Stimulated activated CD4-positive, alpha-beta T cell treated with anti-CD3 and anti-CD28 coated beads, Interleukin-15, amount 100 ng/mL, for 24 hours (primary cell): ENCODE measurements at places on chromosomes 13 and 19.

- no peak for DNase-seq
These were observed 48.6 kb downstream of the FOXO1 start for GRCh38 chr13:40617801-40618356.

DNA sequence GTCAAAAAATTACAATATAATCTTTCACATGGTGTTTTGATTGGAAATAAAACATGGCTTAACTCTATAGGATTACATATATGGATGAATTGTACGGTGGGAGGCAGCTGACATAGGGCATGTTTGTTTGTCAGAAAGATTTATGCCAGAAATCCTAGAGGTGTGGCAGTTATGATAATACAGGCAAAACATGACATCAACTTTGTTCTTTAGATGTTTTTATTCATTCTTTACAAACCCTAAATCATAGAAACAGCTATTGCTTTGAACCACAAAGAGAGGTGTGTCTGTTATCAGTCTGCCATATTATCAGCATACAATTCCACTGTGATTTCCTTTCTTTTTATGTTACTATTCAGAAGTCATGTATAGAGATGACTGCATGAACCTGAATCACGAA is 8.2 kb upstream of the CLDN10 start:
- DNase-seq: no peak

DNA sequence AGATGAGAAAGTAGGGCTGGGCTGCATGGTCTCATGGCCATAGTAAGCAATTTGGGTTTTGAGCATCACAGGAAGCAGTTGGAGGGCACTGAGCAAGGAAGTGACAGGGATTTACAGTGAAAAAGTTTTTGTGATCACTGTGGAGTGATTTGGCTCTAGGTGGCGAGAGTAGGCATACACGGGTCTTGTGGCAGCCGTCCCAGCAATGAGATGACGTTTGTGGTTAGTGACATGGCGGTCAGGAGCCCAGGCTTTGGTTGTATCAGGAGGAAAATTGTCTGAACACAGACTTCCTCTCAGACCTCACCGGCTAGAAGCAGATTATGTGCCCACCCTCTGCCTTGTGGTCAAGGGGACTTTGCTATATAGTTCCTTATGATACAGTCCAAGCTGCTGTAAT is 3.3 kb downstream of the ZNF444 start:
- no peak for DNase-seq

GRCh38 chr13:34143637-34144036 is 325.7 kb downstream of the RFC3 start:
- DNase-seq: no peak

DNA sequence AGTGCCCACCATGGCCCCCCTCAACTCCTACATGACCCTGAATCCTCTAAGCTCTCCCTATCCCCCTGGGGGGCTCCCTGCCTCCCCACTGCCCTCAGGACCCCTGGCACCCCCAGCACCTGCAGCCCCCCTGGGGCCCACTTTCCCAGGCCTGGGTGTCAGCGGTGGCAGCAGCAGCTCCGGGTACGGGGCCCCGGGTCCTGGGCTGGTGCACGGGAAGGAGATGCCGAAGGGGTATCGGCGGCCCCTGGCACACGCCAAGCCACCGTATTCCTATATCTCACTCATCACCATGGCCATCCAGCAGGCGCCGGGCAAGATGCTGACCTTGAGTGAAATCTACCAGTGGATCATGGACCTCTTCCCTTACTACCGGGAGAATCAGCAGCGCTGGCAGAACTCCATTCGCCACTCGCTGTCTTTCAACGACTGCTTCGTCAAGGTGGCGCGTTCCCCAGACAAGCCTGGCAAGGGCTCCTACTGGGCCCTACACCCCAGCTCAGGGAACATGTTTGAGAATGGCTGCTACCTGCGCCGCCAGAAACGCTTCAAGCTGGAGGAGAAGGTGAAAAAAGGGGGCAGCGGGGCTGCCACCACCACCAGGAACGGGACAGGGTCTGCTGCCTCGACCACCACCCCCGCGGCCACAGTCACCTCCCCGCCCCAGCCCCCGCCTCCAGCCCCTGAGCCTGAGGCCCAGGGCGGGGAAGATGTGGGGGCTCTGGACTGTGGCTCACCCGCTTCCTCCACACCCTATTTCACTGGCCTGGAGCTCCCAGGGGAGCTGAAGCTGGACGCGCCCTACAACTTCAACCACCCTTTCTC is 8.2 kb downstream of the FOXA3 start:
- no peak for DNase-seq

GRCh38 chr19:2962018-2962670 is 15.2 kb upstream of the TLE6 start:
- peak; percentile 46 for DNase-seq

GRCh38 chr13:66402066-66402465 is 828.1 kb downstream of the PCDH9 start:
- no peak for DNase-seq

- no peak for DNase-seq
These were observed 62.1 kb upstream of the FREM2 start for GRCh38 chr13:38624822-38625221.

DNA sequence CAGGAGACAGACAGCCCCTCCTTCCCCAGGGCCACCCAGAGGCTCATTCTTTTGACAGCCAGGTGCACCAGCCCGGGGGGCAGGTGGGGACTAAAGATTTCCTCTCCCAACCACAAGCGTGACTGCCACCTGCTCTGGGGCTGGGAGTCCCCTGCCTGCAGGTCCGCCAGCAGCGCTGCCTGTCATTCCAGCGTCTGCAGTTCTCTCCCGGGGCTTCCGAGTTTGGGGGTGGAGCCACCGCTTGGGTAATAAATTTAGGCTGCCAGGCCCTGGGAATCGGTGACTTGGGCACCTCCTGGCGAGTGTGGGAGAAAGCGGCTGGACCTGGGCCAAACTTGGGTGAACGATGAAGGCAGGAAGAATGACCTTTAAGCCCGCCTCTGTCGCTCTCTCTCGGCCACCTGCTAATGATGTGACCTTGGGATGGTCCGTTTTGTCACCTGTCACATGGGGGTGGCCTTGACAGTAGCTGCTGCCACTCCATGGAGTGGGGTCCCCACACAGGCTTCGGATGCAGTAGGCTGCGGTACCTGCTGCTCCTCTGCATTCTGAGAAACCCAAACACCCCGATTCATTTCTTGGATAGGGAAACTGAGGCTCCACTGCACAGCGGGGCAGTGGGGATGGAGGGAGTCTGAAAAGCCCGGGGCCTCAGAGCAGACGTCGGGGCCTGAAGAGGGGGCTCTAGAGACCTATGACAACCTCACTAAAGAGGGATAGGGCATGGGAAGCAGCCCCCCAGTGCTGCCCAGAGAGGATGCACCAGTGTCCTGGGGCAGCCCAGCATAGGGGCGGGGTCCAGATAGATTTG is 12.8 kb downstream of the FUT6 start:
- DNase-seq: peak; percentile 37

- DNase-seq: no peak
These were observed 498.6 kb upstream of the SLITRK1 start for GRCh38 chr13:84380866-84381265.

- DNase-seq: no peak
These were observed 85.4 kb upstream of the TUBA3C start for GRCh38 chr13:19266979-19267378.

DNA sequence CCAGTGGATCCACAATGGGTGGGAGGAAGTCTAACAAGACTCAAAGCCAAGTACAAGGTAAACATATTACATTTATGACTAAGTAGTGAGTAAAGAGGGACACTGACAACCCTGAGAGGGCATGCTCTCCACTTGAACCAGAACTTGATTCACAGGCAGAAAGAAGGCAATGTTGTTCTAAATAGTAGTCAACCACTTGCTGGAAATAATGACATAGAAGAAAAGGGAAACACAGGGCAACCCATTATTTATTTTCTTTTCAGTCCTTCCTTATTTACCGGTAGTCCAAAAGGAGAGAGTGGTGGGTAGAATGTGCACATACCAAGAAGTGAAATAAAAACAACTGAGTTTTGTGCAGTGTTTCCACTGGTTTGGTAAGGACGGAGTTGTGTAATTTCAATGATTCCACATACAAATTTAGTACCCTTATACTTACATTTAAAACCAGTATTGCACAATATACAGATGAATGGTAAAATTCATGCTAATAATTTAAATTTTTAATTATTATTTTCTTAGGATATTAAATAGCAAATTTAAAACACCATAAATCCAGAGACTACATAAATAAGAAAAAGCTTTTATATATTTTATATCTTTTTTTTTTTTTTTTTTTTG is 65.9 kb downstream of the ENOX1 start:
- DNase-seq: no peak

DNA sequence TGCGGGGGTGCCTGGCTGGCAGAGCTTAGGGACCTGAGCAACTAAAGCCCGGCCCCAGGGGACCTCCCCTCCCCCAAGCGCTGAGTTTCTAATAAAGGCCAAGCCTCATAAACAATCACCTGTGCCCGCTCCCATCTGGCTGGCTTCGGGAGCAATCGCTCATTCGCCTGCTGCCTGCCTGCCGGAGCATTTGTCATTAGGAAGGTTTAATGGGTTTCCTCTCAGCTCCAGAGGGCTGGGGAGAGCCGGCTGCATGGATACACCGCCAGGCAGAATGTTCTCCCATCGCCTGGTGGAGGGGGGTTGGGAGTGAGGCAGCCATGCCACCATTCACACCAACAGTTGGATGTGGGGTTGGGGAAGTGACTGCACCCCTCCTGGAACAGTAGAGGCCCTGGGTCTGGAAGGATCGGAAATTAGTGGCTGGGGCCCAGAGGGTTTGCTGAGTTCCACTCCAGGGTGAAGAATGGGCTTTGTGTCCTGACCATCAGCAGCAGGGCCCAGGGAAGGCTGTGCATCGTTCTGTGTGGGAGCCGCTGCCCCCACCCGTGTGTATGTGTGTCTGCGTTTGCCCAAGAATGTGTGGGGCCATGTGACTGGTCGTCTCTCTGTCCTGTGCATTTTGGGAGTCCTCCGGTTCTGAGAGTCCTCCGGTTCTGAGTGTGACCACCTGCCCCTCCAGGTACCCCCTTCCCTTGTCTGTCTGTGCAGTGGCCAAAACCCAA is 15.3 kb downstream of the PIN1 start:
- DNase-seq: no peak

GRCh38 chr19:7706955-7707456 is 5.1 kb upstream of the FCER2 start:
- no peak for DNase-seq

DNA sequence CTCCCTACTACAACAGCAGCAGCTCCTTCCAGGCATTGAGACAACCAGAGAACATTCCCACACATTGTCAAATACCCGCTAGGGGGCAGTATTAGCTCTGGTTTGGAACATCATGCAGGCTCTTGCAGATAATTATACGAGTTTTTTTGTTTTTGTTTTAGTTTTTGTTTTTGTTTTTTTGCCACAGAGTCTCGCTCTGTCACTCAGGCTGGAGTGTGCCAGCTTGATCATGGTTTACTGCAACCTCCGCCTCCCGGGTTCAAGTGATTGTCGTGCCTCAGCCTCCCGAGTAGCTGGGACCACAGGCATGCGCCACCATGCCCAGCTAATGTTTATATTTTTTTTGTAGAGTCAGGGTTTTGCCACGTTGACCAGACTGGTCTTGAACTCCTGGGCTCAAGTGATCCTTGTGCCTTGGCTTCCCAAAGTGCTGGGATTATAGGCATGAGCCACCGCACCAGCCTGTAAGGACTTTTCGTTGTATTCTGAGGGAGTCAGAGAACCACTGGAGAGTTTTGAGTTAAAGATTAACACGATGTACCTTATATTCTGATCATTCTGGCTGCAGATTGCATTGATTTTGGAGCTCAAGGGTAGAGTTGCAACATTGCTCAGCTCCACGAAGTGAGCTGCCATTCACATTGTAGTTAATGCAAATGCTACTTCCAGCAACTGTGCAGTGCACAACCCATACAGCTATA is 41.7 kb upstream of the CEACAM20 start:
- DNase-seq: peak; percentile 68

DNA sequence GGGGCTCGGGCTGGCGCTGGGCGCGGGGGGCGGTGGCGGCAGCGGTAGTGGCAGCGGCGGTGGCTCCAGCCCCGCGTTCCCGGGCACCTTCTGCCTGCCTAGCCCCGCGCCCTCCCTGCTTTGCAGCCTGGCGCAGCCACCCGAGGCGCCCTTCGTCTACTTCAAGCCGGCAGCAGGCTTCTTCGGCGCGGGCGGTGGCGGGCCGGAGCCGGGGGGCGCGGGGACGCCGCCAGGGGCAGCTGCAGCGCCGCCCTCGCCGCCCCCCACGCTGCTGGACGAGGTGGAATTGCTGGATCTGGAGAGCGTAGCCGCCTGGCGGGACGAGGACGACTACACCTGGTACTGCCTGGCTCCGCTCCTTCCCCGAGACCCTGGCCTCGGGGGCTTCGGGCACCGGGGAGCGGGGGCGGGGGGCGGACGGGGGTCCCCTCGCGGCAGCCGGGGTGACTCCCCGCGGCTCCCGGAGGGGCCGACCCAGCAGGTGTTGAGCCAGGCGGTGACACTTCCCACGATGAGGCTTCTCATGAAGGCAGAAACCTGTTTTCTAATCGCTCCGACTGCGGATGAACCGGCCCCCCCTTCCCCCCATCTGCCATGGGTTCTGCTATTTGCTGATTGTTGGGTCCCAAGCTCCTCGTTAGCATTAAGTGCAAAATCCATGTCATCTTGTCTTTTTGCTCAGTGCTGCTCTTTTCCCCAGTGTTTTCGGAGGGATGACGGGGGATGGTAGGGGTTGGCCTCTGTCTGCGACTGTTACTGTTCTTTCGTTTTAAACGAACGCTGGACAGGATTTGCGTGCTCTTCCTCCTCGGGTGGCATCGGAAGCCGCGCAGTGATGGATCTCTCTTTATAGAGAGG is 943 bp downstream of the SLAIN1 start:
- peak; percentile 51 for DNase-seq

DNA sequence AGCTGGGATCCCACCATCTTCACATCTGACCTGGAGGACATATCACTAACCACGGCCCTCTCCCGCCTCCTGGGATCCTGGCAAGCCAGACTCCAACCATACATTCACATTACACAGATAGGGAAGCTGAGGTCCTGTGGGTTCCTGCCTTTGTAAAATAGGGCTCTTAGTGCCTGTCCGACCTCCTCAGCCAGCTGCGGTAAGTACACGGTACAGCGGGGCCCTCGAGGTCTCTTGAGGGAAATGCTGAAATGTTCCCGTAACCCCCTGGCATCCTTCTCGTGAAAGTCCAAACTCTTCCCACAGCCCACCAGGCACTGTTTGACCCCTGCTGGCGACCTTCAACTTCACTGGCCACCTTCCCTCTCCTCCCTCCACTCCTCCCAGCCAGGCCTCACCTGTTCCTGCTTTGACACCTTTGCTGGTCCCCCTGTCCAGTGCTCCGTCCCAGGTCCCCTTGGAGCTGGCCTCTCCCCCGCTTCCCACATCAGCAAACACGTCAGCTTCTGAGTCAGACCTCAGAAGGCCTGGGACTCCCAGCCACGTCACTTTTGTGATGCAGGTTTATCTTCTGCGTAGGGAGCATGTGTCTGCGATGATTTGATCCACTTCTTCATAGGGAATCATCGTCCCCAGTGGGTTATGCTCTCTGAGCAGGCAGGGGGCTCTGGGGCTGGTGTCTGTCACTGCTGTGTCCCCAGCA is 8.8 kb upstream of the GNG7 start:
- no peak for DNase-seq
